NCI-H2081 treated with DMSO at 0.1 percent for 48 hours (cell line): ENCODE measurements at places on chromosomes 2 and 18.

DNA sequence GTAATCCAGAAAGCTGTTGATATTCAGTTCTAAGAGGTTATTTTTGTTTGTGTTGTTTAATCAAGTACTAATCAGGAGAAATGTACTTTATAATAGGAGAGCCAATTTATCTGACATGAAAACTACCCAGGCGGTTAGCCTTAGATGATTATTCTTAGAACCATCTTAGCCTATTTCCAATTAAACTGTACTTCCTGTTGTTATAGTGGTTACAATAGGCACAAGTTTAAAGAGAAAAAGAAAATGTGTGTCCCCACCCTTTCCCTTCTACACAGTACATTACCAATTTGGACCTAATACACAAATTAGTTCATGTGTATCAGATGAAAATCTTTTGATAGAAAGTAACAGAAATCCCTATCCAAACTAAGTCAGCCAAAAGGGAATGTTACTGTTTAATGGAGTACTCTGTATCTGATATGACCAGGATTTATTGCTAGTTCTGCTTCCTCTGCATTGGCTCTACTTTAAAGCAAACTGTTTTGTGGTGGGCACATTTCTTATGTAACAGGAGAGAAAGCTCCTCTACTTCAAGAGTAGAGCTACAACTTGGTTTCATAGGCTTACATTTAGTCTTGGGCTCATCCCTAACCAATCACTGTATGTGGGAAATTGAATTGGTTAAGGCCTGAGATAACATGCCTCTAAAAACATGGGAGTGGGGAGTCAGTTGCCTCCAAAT lies 217.9 kb downstream of the UBE2E3 start:
- no peak for DNase-seq

GRCh38 chr2:179377296-179377695 lies 112.7 kb upstream of the SESTD1 start:
- no peak for DNase-seq

DNA sequence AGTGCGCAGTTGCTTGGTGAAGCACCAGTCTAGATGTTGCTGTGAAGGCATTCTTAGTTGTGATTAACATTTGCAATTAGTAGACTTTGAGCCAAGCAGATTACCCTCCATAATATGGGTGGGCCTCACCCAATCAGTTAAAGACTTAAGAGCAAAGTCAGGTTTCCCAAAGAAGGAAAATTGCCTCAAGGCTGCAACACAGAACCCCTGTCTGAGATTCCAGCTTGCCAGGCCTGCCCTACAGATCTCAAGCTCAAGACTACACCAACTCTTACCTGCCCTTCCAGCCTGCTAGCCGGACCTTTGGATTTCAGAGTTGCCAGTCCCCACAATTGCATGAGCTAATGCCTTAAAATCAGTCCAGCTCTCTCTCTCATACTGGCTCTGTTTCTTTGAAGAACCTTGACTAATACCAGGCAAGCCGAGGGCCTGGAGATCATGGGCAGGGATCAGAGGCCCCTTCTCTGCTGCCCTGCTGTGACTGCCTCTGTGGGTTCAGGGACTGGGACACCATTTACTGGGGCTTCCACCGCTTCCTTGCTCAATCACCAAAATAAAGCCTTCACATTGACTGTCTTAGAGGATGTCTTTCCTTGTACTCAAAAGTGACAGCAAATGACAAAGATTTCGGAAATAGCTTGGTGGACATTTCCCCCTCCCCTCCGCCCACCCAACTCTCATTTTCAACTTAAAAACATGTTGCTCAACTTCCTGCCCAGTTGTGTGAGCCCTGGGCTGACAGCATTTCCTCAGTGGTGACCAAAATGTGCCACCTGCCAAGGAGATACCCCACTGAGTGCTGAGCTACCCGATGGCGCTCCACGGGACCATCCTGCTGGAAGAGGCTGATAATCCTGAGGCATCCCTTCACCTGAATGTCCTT lies 86.7 kb downstream of the GALNT14 start:
- DNase-seq, result no peak

GRCh38 chr2:238370094-238370822 lies 49.9 kb downstream of the TRAF3IP1 start:
- DNase-seq, result no peak

GRCh38 chr18:27750014-27750413 lies 426.9 kb downstream of the CDH2 start:
- DNase-seq, result no peak

DNA sequence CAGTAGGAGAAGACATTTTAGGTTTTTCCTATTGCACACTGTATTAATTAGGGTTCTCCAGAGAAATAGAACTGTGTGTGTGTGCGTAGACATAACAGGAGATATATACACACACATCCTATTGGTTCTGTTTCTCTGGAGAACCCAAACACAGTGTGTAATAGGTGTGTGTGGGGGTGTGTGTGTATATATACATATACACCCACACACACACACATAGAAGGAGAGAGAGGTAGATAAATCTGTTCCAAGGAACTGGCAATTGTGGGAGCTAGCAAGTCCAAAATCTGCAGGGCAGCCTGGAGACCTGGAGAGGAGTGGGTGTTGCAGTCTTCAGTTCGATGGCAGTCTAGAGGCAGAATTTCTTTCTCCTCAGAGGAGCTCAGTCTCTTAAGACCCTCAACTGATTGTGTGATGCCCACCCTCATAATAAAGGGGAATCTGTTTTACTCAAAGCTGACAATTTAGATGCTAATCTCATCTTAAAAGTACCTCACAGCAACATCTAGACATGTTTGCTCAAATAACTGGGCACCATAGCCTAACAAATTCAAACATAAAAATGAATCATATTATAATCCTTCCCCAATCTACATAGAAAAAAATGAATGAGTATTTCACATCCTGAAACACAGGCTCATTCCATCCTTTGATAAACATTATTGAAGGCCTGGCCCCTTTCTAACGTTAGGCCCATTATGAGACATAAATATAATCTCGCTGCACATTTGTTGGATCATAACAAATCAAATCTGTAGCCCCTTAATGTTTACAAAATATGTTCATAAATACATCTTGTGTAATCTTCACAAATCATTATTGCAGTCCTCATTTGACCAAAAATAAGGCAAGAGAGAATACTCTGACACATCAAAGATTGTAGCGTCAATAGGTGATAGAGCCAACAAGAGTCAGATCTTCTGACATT lies 35.1 kb upstream of the RTN4 start:
- DNase-seq, result no peak

- DNase-seq, result no peak
Measured at GRCh38 chr2:217789003-217789735, 213.6 kb downstream of the TNS1 start.

DNA sequence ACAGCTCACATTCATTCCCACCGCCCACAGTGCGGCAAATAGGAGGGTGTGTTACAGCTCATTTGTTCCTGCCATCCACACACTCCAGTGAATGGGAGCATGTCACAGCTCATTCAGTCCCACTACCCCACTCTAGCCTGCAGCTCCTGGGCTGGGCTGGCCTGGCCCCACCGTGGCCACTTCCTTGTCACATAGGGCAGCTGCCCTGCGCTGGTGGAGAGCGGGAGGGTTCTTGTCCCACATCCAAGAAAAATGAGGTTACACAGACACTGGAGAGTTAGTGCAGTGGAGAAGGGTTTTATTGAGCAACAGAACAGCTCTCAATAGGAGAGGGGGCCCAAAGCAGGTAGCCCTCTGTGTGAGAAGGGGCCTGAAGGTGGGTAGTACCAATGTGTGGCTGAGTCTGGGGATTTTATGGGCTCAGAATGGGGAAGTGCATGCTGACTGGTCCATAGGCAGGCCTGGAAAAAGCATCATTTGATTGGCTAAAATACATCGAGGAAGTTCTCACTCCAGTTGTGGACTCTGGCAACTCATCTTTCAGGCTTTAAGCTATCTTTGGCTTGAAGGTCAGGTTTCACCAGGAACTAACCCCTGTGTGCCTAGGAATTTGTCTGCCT lies 249.7 kb downstream of the ETAA1 start:
- DNase-seq, result no peak

DNA sequence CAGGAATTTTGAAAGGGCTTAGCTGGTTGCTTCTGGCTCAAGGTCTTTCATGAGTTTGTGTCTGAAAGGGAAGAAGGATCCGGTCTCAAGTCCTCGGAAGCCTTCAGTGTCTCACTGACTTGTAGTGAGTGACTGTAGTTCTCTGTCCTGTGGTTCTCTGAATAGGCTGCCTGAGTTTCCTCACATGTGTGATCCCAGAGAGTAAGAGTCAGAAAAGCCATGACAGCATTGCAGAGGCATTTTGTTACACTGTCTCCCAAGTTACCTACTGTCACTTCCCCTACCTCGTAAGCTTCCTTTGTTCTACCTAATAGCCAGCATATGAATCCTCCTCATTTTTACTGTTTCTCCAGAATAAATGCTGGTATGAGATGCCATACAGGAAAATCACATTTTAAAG lies 709.1 kb upstream of the CHAC2 start:
- no peak for DNase-seq

DNA sequence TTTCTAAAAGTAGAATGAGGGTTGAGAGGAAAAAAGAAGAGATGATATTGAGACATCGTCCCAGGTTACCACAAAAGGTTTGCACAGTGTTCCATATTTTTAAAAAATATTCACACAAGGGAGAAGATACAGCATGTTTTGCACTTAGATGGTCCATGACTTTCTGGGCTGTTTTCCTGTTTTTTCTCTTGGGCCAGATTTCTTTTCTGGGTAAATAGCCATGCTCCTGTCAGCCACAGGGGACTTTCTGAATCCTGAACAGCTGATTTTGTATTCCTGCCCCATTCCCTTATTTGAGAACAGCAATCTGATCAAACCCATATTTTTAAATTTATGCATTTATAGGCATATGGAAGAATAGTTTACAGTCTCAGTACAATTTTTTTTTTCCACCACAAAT lies 185.9 kb upstream of the NRP2 start:
- no peak for DNase-seq

DNA sequence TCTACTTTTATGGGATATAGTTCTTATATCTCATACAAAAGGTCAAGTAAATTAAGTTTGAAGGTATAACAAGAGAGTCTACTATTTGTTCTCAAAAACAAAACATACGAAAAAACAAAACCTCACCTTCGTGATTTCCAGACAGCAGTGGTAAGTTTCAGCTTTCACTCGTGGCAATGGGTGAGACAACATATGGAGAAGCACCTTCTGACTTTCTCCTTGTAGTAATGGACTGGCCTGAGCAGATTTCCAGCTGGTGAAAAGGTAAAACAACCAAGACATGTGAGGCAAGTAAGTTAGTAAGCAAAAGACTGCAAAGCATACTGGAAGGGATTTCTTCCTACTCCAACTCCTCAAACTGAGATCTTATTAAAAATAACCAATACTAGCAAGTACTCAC lies 39.6 kb downstream of the RTTN start:
- DNase-seq, result no peak

- no peak for DNase-seq
Measured at GRCh38 chr2:239142806-239143205, 258.0 kb downstream of the HDAC4 start.
